ENCODE measurements at places on chromosomes 3 and 15.

DNA sequence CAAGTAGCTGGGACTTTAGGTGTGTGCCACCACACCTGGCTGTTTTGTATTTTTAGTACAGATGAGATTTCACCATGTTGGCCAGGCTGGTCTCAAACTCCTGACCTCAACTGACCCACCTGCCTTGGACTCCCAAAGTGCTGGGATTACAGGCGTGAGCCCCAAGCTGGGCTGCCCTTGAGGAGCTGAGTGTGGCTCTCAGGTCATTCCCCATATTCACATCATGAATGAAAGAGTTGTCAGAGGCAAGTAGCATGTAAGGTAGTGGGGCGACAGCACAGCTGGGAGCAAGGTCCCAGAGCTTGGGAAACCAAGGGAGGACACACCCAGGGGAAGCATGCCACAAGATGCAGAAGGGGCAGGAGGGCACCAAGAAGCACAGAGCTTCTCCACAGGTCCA is 4.9 kb downstream of the CCDC71 start:
- no peak for DNase-seq

DNA sequence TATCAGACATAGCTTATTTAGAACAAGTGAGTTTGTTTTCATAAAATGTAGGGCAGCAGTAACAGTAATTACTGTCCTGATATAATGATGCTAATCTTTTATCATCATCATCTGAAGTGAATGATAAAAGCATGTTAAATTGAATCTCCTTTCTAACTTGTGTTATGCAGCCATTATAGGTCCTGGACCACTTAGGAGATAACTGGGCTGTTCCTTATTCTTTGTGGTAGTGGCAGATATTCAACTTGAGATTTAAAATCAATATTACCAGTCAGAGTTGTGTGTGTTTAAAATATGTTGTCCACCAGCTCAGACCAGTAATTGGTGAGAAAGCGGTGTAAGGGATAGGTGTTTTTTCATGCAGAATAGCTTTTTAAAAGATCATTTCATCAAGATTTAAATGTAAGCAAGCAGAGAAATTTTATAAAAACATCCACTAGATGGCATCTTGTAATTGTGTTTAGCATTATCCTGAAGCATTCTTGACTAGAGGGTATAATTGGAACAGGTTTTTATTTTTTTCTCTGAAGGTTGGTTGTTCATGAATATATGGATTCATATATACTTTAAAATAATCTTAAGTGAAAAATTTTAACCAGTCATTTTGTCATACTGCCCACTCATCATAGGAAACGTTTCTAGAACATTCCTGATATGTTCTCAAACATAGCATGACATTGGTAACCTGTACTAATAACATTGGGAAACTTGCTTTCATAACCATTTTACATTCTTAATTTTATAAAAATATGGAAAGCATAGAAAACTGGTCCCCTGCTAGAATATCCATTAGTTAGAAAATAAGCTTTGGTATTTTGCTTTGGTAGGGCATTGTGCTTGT is 153.9 kb downstream of the BBX start:
- peak; percentile 31 for DNase-seq

- peak; percentile 18 for DNase-seq
Observed at GRCh38 chr3:70531063-70531657, 218.7 kb upstream of the MDFIC2 start.

DNA sequence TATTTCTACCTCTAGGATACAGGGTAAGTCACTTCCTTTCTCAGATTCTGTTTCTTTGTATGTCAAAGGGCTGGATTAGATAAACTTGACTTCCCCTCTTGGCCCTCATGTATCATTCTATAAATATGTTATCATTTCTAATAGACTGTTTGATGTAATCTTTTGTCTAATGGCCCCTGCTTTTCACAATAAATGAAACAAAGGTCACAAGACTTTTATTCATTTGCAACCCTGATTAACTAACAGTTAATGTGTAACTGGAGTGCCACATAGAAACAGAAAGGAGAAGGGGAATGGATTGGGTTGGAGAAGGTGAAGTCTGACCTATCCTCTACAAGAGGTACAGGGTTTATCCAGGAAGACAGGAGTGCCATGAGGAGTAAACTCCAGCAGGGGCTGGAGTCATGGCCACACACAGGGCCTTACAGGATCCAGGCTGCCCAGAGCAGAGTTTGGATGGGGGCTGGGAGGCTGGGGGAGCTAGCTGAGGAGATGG is 8.0 kb upstream of the B3GNT5 start:
- no peak for DNase-seq

GRCh38 chr3:177350121-177350520 is 152.8 kb upstream of the TBL1XR1 start:
- no peak for DNase-seq

DNA sequence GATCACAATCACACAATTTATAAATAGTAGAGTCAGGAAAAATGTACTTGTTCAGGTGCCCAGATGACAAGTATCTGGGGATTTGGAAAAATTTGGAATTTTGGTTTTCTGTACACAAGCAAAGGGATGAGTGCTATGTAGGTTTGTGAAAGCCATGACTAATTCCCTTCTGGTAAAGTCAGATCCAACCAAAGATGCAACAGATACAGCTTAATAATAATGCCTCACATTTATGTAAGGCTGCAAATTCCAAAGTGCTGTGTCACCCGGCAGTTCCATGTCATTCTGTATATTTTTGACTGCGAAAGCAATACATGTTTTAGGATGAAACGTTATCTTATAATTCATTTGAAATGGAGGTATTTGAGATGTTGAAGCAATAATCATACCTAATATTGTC is 102.7 kb upstream of the AGBL1 start:
- DNase-seq = no peak

GRCh38 chr15:35329521-35329961 is 216.4 kb downstream of the DPH6 start:
- no peak for DNase-seq

DNA sequence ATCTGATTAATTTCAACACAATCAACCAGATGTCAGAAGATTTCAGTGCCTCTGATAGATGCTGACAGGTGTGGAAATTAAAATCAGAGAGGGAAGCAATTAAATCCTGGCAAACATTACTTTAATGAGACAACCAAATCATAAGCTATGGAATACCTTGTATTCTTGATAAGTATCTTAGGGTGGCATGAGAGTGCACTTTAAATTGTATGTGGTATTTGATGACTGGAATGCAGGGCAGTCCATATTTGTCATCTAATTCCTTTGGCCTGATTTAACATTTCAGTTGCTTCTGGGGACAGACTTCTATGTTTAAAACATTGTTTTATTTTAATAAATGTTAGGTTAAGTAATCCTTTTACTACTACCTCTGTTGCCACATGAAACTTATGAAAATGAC is 184.1 kb downstream of the LPP start:
- no peak for DNase-seq

- DNase-seq = no peak
Observed at GRCh38 chr3:98567666-98568270, 25.6 kb downstream of the CPOX start.

DNA sequence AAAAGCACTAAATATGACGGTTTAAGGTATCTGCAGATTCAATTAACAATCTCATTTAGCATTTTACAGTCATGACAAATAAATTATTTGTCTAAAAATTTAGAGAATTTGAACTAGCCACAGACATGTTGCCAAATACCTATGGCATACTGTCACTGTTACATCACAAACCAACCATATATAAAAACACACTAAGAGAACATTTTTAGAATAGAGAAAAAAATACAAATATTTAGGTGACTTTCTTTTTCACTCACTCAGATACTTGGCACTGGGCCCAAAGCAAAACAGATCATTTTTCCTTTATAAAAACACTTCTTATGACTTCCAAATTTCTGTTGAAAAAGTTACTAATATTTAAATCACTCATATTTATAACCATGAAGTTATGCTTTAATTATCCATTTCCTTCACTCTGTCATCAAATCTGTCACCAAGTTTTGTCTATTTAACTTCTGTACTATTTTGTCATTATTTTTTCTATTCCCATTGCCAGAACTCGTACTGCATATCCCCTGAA is 644.7 kb downstream of the OTOL1 start:
- DNase-seq = no peak

DNA sequence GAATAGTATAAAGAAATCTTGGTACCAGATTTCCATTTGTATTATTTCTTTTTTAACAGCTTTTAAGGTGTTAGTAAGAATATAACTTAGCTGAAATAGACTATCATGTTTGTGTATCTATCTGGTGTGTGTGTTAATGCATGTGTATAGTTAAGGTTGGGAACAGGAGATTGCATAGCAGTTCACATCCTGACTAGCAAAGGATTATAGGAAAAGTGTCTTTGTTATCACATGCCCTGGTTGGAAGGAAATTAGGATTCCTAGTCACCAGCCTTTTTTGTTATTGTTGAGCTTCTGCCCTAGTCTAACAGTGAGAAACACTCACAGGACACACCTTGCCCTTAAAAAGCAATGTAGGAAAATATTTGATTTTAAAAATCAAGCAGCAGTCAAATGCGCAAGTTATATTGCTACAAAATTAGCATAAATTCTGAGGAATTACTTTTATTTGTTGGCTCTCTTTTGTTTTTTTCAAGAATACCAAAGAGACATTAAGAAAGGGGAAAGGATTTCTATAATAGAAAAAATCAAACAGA is 58.2 kb downstream of the SETD5 start:
- DNase-seq = no peak

Data from NB4 (cell line).